ENCODE measurements at places on chromosomes 5 and 9.

DNA sequence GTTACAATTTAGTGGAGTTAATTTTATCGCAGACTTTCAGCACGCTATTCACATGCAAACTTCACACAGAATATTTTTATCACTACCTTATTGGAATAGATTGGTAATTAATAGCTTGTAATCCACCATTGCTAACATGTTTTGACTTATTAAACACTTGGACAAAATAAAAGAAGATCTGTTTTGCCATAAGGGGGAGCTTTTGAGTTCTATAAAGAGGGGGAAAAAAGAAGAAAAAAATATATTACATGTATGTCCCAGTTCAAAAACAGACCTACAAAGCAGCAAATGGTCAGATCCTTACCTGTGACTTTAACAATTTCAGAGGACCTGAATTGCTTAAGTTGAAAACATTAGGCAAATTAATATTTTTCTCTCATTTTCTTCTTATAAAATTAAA, 1.2 kb upstream of the PAPPA start:
- no peak for DNase-seq

DNA sequence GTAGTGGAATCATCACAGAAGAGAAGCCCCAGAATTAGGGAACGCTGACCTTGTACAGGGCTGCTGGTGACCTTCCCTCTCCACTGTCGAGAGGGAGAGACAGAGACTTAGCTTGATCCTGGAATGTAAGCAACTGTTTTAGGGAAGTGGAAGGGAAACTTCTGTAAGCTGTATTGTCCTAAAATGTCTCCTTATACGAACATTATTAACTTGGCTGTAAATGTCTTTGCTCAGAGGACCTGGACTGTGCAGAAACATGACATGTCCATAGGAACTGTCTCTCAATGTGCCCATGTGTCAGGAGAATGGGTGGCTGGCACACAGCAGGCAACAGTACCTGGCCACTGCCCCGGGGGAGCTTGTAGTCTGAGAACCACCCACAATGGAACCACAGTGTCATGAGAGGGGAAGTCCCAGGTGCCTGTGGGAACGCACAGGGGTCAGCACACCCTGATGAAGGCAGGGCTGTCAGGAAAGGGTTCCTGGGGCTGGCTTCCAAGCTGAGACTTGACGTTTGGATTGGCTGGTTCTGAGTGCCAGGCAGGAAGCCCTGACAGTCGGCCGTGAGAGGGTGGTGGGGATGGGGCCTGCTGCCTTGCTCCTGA, 34.0 kb downstream of the DAP start:
- no peak for DNase-seq

DNA sequence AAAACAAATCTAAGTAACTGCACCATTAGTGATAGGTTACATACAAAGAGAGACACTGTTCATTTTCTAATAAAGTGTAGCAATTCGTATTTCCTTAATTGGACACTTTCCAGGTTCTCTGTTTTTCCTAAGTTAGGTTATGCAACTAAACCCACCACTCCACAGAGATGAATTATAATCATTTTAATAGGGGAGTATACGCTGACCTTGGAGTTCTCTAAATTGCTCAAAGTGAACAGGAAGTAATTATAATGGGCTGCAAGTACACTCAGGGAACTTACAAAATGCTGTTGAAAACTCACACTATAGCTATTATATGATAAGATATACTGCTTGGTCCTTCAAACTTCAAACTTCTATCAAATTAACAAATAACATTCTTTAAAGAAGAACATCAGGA, 18.2 kb upstream of the ADCY2 start:
- no peak for DNase-seq

GRCh38 chr5:159951387-159951786, 35.1 kb downstream of the ADRA1B start:
- DNase-seq = no peak

- DNase-seq = no peak
These were observed 40.0 kb downstream of the AMBP start for GRCh38 chr9:114037961-114038723.

- no peak for DNase-seq
These were observed 91.6 kb upstream of the NR3C1 start for GRCh38 chr5:143495110-143495509.

- DNase-seq = no peak
These were observed 94.4 kb upstream of the FSTL4 start for GRCh38 chr5:133706506-133707430.

- DNase-seq = no peak
These were observed 86.3 kb upstream of the IFNK start for GRCh38 chr9:27437652-27438373.

DNA sequence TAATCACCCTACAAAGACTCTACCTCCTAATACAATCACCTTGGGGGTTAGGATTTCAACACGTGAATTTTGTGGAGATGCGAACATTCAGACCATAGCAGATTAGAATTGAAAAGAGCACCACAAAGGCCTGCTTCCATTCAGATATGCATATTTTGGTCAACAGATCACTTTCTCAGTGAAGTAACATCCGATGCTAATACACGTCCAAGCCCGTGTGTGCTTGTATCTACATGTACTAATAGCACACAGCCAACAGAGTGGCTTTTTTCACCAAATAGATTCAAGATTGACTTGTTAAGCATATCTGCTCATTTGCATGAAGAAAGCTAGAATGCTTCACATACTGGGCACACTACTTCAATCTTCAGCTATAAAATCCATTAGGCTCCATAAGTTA, 35.6 kb upstream of the SSBP2 start:
- DNase-seq = no peak

- DNase-seq = no peak
These were observed 137.9 kb upstream of the GRHPR start for GRCh38 chr9:37284636-37285035.

GRCh38 chr5:41337724-41338123, 124.4 kb upstream of the C6 start:
- no peak for DNase-seq

GRCh38 chr5:145408048-145408341, 427.1 kb downstream of the PRELID2 start:
- DNase-seq = no peak

DNA sequence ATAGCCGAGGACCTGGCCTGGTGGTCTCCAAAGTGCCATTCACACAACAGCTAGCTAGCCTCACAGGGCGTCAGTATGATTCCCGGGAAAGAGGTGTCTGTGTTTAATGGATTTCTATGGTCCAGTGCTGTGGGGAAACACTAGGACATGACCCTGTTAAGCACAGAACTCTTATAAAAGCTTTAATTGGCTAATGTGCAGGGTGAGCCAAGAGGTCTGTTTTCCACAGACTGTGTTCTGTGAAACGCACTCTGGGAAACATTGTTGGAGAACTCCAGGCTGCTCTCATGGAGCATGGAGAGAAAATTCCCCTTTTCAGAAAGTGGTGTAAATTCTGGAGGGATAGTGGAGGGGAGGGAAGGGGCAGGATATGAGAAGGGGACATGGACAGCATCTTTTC, 331.4 kb downstream of the FBXL7 start:
- no peak for DNase-seq

- no peak for DNase-seq
These were observed 120.0 kb downstream of the HMHB1 start for GRCh38 chr5:143931986-143932385.

DNA sequence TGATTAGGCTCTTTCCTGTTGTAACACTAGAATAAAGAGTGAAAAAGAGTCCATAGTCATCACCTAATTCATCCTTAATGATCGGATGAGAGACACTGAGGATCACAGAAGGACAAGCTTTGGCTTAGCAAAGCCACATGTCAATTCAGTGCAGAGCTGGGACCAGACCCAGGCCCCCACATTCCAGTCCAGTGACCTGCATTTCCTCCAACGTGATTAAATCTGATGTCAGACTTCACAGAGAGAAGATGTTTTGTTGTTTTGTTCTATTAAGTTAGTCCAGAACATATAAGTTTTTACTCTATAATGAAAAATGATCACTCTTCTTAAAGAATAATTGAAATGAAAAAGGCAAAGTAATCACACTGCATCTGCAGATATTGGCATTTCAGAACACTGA, 377.9 kb upstream of the PAPPA start:
- DNase-seq = no peak

DNA sequence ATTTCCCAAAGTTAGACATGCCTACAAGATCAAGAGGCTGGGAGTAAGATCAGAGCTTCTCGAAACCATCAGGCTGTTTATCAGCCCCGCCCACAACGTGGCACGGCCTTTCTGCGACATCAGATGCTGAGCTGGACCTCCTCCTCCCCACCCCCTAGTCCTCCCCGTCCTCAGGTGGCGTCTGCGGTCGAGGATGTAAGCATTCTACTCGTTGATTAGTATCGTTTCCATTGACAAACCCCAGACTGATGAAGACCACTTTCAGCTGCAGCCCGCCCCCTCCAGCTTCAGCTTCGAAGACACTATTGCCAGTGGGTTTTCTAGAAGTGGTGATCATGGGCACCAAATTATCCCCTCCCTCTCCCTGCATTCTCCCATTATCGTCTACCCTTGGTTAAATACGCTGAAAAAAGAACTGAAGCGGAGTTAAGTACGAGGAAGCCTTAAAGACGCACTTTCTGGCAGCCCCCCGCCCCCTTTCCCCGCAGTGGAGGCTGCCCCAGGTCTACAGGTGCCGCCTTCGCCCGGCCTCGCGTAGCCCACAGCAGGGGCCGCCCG, 1.1 kb downstream of the PPIC start:
- no peak for DNase-seq

GRCh38 chr9:104412238-104412637, 91.8 kb upstream of the OR13F1 start:
- DNase-seq = no peak

GRCh38 chr5:91712718-91713117, 329.6 kb upstream of the ARRDC3 start:
- DNase-seq = no peak

DNA sequence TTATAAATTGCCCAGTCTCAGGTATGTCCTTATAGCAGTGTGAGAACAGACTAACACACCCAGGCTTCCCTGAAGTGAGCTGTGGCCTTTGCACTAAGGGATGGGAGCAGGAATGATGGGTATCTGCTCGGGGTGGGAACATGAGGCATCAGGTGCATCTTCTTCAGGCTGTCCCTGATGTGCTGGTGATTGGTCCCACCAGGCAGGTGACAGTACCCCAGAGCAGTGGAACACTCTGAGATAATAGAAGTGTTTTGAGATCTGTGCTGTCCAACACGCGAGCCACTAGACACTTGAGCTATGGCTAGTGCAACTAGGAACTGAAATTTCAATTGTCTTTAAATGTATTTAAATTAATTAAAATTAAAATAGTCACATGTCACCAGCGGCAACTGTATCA, 12.8 kb upstream of the MED10 start:
- no peak for DNase-seq

DNA sequence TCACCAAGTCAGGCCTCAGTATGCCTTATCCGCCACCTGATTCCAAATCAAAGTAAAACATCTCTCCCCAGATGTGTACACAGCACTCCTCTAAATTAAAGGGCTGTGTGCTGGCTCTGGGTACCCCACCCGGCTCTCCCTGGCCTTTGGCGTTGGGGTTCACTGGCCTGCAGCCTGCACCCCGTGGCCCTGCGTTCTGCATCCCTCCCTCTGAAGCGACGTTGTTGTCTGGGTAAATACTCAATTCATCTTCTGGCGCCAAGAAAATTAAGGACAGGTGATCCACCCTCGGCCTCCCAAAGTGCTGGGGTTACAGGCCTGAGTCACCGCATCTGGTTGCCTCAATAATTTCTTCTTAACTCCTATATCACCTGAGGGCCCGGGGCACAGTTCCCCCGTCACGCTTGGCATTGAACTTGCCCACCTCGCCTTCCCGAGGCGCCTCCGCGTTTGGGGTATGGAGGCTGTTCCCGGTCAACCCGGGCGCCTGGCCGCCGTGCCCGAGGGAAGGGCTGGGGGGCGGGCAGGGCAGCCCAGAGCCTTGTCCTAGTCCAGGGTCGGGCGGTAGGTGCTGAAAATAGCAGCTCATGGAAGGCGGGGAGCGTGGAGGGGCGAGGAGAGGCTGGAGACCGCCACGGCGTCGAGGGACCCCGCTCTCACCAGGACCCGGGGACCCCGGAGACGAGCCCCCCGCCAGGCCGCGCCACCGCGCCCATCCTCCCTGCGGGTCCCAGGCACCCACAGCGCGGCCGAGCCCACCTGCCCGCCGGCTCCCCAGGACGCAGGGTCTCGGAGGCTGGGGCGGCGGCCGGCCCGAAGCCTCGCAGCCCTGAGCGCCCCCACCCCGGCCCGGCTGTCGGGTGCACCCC, 531 bp downstream of the ABO start:
- DNase-seq = no peak

DNA sequence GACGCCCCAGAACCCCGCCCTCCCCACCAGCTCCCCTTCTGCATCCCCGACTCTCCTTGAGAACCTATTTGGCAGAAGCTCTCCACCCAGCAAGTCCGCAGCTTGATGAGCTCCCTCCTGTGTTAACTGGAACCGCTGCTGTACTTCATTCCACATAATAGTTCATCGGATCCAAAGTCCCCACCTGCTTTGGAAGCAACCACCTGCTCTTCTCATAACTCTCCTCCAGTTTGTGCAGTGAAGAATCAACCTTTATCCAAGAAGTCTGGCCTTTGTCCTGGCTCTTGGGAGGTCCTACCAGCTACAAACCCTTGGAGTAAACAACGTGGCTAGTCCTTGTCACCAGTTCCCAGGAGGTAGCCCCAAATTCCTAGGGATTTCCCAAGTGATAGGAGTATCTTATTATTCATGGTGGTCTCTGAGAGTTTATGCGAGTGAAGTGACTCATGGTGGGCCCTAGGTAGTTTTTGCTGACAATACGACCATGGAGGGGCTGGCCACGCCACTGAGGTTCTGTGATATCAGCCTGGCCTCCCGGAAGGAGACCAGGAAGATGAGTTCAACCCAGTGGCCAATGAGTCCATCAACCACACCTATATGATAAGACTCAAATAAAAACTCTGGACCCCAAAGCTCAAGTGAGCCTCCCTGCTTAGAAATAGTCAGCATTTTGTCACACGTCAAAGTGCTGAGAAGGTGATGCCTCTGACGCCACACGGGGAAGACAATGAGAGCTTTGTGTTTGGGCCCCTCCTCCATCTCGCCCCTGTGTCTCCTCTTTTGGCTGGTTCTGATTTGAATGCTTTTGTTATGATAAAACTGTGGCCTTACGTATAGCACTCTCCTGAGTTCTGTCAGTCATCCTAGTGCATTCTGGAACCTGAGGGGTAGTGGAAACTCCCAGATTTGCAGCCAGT, 3.6 kb upstream of the IL4 start:
- no peak for DNase-seq

DNA sequence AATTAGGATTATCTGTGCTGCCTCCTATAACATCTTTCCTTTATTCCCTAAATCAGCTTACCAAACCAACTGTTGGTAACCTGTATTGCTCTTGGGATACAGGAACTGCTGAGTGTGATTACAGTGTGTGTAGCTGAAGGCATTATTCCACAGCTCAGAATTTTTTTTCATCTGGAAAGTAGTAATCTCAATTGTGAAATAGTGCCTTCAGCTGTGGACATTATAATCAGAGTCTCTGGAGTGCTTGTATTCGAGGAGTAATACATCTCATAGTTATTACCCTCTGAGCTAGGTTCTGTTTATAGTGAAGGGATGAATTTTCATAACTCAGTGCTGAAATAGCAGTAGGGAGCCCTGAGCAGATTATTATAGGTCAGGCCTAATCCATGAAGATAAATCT, 199.5 kb downstream of the MAST4 start:
- no peak for DNase-seq

All from activated CD4-positive, CD25-positive, alpha-beta regulatory T cell treated with anti-CD3 and anti-CD28 coated beads, Interleukin-2, amount 50 U/mL, for 72 hours (primary cell).